ENCODE measurements at places on chromosomes 7 and 10. TPM values are rescaled to one million over a fixed set of nuclear protein-coding genes. Genes with fewer than 3 reads are reported as not detected.

GRCh38 chr10:3132036-3133025 is 40.3 kb downstream of the PITRM1 start:
- DNase-seq = no peak

- no peak for DNase-seq
Observed at GRCh38 chr7:127983804-127984332, 47.4 kb downstream of the LRRC4 start.

DNA sequence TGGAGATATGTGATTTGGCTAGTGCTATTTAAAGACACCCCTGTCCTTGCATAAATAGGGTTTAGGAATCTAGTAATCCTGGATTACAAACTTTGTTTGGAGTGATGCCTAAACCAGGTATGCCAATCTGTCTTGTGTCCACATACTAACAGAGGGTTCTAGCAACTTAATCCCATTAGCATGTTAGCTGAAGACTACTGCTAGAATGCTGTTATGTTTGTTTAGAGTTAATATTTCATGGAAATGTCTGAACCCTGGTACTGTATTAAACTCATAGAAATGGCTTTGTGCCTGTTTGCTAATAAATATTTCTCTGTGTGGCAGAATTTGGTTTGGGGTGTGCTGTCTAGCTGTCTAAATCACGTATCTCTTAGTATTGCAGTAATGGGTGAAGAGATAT is 150.8 kb downstream of the PFKFB3 start:
- DNase-seq = no peak

The SPDYE8 gene
- polyA plus RNA-seq = 0.28 TPM
